ENCODE measurements at places on chromosomes 5 and 9.

DNA sequence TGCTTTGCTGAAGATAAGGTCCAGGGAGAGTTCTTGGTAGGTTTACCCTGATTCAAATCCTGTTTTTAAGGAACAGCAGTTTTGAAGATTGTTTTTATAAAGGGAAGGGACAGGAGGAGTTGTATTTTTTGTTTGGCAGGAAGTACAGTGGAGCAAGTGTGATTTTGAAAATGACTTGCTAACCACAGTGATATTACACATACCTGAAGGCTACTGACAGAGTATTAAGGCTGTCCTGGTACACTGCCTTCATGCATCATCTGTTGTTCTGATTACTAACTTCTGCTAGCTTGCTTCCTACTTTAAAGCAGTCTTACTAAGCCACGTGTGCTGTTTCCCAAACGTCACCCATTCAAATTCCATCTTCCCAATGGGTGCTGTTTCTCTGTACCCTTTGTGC is 559.5 kb upstream of the SGCD start:
- no peak for DNase-seq

DNA sequence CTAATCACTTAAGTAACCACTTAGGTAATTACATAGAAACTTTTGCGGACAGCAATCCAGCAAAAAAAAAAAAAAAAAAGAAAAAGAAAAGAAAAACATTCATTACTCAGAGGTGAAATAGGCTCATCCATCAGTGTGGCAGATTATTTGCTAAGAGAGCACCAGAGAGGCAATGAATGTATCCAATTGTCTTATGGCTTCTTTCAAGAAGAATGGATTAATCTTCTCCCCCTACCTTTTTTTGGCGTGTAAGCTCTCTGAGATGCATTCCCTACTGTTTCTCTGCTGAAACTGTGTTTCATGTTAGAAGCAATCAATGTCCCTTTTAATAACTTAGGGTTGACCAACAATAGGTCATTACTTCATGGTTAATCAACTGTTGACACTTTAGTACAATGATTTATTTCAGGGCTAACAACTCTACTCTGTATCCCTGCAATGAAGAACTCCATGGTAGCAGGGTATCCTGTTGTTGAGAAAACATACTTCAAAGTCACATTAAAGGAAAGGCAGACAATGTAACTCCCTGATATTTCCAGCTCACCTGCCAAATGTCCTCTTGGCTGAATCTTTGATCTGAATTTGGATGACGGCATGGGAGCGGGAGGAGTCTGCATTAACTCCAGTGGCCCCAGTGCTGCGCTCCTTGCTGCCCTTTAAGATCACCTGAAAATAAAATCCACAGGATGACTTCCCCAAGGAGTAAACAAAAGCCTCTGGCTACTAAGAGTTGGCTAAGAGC is 57.6 kb downstream of the KIF24 start:
- no peak for DNase-seq

DNA sequence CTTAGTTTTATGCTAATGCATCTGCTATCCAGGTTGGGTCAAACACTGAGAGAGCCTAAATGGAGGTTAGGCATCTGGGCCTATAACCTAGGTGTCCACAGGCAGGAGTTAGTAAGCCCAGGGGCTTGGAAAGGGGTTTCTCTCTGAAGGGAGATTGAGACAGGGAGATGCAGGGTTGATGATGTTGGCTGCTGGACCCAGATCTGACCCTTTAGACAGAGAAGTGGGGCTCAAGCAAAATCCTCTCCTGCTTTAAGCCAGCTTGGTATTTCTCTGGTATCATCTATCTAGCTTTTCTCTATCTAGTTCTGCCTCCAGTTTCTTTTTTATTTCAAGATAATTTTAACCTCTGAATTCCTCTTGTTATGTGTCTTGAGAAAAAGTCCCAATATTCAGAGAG is 18.3 kb upstream of the ANKRD55 start:
- no peak for DNase-seq

- DNase-seq: no peak
Observed at GRCh38 chr5:167967494-167968177, 323.8 kb upstream of the WWC1 start.

Data from hepatocyte (in vitro differentiated cells).